ENCODE measurements at places on chromosomes 2 and 18.

DNA sequence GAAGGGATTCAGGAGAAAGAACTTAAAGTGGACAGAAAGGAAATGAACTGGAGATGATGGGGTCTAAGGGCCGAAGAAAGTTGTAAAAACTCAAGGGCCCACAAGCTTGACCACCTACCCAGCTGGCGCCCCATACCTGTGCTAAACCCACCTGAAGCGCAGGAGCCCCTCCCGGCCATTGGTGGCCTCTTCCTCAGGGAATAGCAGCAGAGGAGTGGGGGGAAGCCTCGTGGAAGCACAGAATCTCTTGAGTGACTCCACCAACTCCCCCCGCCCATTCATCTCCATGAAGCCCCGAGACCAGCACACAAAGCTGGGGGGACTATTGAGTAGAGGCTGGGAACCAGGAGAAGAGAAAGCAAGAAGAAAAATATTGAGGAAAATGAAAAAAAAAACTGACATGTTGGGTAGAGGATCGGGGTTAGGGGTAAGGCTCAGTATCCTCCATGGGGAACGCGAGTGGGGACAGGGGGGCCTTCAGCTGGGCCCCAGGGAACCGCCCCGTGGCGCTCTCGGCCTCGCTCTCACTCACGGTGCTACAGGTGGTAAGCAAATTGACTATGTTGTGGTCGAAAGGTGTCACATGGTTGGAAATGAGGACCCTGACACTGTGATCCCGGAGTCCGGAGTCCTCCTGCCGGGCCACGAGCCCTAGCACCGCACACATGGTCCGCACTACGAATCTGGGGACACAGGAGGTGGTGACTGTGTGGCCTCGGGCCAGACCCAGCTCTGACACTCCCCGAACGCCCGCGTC lies 728 bp downstream of the AUP1 start:
- DNase-seq: no peak

DNA sequence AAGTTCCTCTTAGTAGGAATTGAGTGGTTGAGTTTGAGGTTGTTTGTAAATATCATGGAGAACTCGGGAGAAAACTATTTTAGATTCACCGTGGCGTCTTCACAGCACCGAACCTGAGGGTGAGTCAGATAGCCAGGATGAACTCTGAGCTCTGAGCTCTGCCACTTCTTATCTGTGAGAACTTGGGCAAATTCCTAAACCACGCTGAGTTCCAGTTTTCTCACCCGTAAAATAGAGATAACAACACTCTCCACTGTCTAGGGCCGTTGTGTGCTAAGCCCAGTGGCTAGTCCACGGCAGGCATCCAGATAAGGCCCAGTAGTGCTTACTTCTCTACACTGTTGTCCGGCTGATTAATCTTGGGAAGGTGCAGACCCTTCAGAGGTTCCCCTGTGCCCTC lies 7.0 kb downstream of the KIF5C start:
- DNase-seq: no peak

GRCh38 chr2:69933839-69934613 lies 19.1 kb downstream of the MXD1 start:
- DNase-seq: no peak

DNA sequence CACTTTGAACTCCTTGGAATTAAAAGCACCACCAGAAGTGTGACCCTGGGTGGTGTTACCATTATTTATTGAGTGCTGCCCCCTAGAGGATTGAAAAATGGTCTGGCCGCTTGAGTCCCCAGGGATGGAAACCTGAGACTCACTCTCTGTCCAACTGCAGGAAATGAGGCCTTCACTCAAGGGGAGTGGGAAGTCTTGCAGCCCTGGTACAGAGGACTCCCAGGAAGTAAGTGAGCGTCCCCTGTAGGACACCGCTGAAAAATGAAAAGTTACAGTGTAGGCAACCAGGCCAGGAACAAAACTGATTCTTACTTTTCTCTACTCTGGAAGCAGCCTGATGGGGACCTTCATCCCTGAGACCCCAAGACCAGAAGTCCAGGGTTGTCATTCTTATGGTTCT lies 2.2 kb upstream of the NRP2 start:
- DNase-seq: no peak

DNA sequence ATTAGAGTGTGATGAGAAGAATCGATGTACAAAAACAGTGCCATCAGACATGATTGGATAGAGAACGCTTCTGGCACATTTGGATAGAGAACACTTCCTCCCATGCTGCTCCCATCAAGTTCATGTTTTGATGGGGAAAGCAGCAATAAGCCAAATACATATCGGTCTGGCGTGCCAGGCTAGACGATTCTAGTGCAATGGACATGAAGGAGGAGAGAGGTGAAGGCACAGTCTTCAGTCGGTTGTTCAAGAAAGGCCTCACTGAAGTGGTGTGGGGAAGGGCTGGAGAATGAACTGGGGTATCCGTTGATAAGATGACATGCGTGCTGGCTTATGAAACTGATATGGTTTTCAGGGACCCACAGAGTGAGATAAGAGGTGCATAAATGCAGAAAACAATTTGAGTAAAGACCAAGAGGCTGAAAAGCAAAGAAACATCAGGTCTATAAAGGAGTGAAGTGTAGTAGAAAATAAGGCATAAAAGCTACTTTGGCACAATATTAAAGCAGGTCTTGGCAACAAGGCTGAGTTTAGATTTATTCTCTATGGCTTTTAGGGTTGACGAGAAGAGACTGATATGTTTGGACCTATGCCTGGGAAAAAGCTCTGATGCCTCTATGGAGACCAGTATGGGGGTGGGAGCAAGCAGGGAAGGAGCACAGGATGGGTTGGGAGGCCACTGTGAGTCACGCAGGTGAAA lies 117.6 kb upstream of the PIEZO2 start:
- no peak for DNase-seq

GRCh38 chr2:219628986-219629901 lies 1.8 kb downstream of the SLC4A3 start:
- DNase-seq: no peak

- no peak for DNase-seq
Observed at GRCh38 chr2:112032689-112033465, 22.2 kb upstream of the TMEM87B start.

- no peak for DNase-seq
Observed at GRCh38 chr18:52046842-52047241, 293.2 kb upstream of the DCC start.

- no peak for DNase-seq
Observed at GRCh38 chr18:51234117-51235008, 36.9 kb upstream of the MEX3C start.

GRCh38 chr2:58899692-58900091 lies 658.6 kb upstream of the FANCL start:
- no peak for DNase-seq

DNA sequence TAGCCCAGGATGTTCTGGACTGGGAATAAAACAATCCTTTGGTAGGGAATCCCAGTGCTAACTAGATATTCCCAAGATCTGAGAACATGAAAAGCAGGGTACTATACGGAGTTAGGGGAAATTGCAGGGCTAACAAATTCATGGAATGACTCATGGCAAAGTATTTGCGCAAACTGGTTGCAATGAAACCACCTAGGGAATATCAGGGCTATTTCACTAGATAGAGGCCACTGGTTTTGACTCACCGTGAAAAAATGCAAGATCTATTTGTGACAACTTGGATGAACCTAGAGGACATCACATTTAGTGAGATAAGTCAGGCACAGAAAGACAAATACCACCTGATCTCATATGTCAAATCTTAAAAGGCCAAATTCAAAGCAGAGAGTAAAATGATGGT lies 233.3 kb downstream of the MBD2 start:
- DNase-seq: no peak

All from caudate nucleus (tissue), 63 donors.